ENCODE measurements at places on chromosomes 3 and 15.

- no peak for DNase-seq
Measured at GRCh38 chr15:44811337-44811736, 75.0 kb downstream of the TRIM69 start.

GRCh38 chr15:49189631-49190030 is 19.6 kb downstream of the GALK2 start:
- no peak for DNase-seq

DNA sequence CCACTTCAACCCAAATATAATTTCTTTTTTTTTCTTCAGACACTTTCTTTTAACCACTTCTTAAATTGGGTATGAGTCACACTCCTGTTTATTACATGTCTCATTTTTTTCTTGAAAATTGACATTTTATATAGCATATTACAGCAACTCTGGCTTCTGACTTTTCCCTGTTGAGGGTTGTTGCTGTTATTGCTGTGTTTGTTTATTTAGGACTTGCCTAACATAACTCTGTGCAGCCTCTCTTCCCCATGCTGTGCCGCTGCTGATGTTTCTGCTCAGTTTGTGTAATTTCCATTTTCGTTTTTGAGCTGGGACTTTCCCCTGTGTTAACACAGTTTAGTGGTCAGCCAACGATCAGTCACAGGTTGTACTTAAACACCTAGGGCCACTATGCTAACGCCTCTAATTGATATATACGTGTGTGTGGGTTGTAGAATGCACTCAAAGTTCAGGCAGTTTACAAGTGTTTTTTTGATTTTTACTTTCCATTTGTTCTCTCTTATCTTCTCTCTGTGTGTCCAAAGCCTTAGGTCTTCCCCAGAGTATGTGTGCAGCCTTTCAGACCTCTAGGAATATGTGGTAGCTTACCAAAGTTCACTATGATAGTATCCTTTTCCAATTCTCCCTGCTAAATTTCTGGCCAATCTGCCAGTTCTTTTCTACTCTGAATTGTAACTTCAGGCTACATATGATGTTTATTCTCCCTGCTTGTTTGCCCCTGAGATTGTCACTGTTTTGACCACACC is 337.2 kb downstream of the ZBTB20 start:
- DNase-seq: no peak

DNA sequence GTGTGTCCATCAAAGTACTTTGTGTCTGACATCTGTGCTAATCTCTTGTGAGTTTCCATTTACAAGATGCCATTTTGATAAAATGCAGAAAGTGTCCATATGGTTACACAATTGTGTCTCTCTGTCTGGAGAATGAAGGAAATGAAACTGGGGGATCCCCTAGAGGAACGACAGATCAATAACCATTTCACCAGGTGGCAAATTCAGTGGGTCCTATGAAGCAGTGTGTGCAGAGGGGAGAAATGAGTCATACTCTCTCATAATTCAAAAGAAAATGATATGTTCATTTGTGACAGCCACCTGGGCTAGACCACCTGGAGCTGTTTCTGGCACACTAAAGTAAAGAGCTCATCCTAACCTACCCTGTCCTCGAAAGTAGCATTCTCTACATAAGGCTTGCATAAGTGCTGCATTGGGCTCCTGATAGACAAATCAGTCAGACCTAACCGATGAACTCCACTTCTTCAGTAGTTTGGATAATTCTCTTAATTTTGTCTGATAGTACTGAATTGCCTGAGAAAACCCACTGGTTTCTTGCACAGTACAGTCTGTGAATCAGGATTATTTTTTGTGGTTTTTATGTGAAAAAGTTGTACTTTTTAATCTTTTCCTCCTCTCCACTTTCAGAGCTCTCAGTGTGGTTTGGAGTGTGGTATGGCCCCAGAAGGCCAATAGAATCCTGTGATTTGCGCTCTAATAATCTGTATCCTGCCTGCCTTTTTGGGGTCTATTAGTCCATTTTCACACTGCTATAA is 10.3 kb upstream of the CD47 start:
- no peak for DNase-seq

DNA sequence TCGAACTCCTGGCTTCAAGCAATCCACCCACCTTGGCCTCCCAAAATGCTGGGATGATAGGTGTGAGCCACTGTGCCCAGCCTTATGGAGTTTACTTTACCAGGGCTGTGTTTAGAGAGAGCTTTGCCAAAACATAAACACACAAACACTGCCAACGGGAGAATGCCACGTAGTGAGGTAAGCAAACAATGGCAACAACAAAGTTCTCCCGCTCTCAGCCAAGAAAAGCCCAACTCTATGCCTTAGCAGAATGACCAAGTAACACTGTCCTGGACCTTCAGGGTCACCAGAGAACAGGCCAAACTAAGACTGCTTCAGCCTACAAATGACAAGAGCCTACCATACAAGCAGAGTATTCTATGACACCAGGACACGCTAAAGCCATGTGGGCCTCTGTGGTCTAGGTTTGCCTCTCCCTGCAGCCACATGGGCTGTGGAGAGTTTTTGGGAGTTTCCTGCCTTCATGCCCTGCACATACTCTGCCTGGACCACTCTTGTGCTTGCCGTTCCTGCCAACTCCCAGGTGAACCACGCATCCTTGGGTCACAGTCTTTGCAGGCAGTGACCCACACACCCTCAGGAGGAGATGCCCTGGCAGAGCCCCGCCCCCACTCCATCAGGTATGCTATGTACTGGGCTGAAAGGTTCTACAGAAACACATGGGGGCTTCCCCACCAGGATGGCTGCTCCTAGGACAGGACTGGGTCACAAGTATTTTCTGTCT is 21.6 kb upstream of the CNBP start:
- no peak for DNase-seq

DNA sequence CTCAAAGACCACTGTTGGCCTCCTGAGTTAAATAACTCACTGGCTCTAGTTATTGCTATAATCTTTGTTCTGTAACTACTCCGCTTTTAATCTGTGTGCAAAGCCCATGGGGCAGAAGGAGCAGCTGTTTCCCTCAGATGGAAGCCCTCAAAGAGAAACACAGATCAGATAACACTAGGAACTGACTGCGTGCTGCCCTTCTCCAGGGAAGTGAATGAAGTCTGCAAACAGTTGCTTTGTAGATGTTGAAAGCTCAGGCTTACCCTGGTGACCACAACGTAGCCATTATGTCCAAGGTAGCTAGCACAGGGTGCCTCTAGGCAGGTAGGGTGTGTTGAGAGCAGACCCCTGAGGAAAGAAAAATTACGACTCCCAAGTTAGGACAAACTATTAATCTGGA is 152.3 kb upstream of the STAC start:
- DNase-seq: no peak

- DNase-seq: no peak
Measured at GRCh38 chr3:137300703-137301102, 342.9 kb downstream of the IL20RB start.

- no peak for DNase-seq
Measured at GRCh38 chr3:14605744-14606143, 45.8 kb upstream of the CCDC174 start.

- no peak for DNase-seq
Measured at GRCh38 chr15:84834969-84835368, 17.8 kb downstream of the ALPK3 start.

GRCh38 chr15:47727676-47728075 is 10.4 kb downstream of the SEMA6D start:
- no peak for DNase-seq

DNA sequence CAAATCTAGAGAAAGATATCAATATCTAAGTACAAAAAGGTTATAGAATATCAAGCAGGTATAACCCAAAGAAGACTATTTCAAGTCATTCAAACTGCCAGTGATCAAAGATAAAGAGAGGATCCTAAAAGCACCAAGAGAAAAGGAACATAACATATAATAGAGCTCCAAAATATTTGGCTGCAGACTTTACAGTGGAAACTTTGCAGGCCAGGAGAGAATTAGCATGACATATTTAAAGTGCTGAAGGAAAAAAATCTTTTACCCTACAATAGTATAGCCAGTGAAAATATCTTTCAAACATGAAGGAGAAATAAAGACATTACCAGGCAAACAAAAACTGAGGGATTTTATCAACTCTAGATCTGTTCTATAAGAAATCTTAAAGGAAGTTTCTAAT is 254.3 kb upstream of the ARHGEF26 start:
- no peak for DNase-seq

DNA sequence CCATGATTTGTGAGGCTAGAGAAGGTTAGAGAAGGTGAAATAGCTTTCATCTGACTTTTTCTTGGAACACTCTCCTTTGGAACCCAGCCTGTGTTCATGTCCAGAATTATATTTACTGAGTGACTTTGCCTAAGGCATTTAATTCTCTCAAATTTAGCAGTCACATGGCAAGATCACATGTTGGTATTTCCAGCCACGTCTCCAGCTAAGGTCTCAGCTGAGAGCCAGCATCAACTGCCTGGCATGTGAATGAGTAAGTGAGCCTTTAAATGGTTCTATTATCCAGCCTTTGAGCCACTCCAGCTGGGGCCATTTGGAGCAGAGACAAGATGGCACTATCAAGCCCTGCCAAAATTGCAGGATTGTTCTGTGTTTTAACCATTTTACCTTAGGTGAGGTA is 130.2 kb upstream of the SGO1 start:
- no peak for DNase-seq

DNA sequence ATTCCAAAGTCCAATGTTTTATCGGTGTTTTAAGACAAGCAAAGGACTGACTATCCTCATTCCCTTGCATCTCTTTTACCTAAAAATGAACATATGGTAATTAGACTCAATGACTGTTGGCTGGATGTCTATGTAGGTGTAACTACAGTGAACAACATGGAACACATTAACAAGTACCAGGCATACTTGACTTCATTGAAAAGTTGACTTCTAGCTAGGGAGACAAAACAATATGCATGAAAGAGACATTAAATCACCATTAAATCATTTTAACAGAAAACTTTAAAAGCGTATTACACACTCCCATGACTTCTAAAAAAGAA is 34.3 kb upstream of the ANPEP start:
- DNase-seq: no peak

GRCh38 chr3:134708671-134709070 is 57.8 kb upstream of the KY start:
- DNase-seq: no peak

- DNase-seq: peak; percentile 15
Measured at GRCh38 chr3:122919291-122919610, 108.3 kb downstream of the SEMA5B start.

- no peak for DNase-seq
Measured at GRCh38 chr3:44893097-44893496, 18.7 kb downstream of the TGM4 start.

- DNase-seq: no peak
Measured at GRCh38 chr3:51949121-51949520, 6.1 kb upstream of the GPR62 start.

DNA sequence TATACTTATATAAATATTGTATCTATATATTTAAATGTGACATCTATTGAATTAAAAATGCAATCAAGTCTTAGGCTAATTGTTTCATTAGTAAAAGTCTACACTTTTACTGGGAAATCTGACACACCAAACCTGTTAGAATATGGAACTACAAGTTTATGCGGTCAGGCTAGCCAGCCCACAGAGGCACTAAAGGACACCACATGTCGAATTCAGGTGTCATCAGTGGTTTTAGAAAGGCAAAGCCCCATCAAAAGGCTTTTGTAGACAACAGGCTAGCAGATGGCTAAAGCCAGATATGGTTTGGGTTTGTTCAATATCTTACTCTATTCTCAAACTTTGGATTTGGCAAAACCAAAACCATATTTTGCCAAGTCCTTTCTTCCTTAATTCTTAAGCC is 411.0 kb downstream of the MECOM start:
- no peak for DNase-seq

DNA sequence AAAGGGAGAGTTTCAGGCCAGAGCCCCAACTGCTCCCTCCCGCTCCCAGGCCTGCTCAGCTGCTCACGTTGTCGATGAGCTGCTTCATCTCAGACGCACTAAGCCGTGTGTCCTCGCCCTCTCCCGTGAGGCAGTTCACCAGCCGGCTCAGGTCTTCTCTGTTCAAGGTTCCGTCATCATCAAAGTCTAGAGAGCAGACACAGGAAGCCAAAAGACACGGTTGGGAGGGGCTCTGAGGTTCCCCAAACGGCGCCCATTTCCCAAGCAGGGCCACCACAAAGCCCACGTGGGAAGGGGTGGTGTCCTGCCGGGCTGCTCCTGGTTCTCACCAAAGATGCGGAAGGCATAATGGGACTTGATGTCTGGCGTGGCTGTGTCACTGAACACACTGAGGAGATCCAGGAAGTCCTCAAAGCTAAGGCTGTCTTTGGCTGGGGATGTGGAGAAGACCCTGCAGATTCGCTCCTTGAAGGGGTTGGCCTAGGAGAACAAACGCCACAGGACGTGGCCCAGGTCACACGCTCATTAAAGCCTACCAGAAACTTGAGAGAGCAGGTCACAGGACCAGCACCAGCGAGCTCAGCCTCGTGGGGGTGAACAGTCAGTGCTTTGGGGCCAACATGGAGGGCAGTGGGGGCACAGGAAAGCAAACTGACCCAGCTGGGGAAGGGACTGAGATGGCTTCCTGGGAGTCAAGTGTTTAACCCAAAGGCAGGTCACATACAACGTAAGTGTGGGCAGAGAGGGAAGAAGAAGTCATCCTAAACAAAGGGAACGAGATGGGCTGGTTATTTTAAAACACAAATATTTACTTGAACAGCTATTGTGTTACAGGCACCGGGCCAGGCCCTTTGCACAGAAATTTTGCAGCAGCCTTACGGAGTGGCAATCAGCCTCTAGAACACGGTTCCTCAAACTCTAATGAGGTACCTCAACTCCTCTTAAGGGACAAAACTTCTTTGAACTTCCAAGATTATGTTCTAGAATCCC is 2.4 kb downstream of the CIB1 start:
- DNase-seq: no peak

- no peak for DNase-seq
Measured at GRCh38 chr3:30453360-30454039, 152.9 kb upstream of the TGFBR2 start.

DNA sequence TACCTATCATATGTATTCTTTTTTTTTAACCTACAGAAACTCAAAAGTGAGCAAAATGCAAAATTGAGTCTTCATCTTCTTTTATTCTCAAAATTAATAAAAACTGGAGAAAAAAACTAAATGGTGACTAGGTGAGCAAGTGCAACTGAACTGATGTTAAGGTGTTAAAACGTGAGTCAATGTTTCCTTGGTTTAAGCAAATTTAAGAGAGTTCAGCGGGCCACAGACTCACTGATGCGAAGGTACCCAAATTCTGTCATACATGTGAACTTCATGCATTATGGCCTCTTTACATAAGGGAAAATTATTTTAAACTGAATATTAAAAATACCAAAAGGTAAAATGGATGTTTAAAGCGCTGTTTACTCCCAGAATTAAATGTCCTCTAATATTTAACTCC is 206.6 kb downstream of the FOXP1 start:
- DNase-seq: no peak

GRCh38 chr15:82921242-82921641 is 31.3 kb downstream of the HOMER2 start:
- DNase-seq: no peak

GRCh38 chr3:187296911-187297310 is 5.4 kb upstream of the MASP1 start:
- no peak for DNase-seq

GRCh38 chr15:89385596-89386331 is 51.1 kb upstream of the POLG start:
- DNase-seq: no peak
